ENCODE measurements at places on chromosomes 13 and 19.
A peak's percentile ranks its signal among the peaks of the same experiment; 100 is the strongest.

DNA sequence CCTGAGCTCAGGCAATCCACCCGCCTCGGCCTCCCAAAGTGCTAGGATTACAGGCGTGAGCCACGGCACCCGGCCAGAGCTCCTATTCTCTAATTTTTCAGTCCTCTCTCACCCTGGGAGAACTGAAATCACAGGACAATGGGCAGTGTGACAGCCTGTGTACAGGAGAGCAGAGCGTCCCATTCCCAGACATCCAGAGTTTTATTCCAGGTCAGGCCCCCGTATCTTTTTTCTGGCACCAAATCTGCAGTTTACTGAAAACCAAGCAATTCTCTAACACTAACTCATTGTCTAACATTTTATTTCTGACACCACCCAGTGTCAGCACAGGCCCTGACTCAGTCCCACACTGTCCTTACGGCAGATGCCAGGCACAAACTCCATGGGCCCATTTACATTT, 6.7 kb downstream of the ZNF708 start:
- no peak for DNase-seq

DNA sequence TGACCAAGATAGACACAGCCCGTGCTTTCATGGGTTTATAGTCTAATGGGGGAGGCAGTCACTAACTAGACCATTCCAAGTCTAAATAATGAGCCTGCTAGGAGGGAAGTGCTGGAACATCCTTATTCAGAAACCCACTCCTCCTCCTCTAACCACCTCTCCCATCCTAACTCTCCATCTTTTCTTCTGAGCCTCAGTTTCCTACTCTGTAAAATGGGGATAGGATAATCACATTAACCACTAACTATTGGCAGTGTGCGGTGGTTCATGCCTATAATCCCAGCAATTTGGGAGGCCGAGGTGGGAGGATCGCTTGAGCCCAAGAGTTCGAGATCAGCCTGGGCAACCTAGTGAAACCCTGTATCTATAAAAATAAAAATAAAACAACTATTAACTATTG, 68.7 kb downstream of the MAP4K1 start:
- no peak for DNase-seq

DNA sequence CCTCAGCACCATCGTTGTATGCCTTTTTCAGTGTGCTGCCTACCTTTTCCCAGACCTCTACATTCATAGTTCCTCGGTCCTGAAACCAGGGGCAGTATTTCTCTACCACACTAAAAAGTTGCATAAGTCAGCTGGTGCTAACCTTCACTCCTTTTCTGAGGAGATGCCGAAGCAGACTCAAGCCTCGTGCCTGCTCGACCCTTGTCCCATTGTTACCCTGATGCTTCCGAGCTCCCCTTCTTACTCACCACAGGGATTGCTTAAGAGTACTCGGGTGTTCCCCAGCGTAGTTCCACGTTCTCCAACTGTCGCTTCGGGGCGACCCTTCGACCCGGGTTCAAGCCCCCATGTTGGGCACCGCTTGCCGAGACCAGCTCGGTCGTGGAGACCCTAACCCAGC, 19.0 kb upstream of the IL17D start:
- DNase-seq = no peak

DNA sequence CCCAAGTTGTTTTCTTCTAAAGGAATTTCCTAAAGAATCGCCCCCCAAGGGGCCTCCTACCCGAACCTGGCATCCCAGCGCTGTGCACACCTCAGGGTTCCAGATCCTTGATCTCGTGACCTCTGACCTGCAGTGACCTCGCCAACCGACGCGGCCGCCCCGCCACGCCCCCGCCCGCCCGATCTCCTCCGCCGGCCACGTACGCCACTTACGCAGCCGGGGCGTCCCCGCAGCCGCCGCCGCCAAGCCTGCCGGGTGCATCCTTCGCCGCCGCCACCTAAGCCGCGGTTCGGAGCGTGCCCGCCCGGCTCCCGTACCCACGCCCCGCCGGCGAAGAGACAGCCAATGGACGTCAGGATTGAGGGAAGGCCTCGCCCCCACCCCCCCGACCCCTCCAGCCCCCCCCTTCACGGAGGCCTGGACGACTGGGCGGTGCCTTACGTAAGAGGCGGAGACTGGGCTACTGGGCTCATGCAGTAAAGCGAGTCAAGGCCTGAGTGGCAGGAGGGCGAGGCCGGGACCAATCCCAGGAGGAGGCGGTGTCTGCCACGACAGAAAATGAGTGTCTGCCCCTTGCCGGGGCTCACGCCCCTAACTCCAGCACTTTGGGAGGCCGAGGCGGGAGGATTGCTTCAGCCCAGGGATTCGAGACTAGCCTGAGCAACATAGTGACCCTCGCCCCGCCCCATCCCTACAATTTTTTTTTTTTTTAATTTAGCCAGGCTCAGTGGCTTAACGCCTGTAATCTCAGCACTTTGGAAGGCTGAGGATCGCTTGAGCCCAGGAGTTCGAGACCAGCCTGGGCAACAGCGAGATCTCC, at the start of gene YIF1B:
YIF1B (minus strand) TSS at position 291 of the 820 bp plus-strand sequence; CDS start at position 261, 30 bp downstream.
- peak; percentile 95 for DNase-seq

- DNase-seq = no peak
Observed at GRCh38 chr13:103062079-103062478, 4.1 kb downstream of the SLC10A2 start.

DNA sequence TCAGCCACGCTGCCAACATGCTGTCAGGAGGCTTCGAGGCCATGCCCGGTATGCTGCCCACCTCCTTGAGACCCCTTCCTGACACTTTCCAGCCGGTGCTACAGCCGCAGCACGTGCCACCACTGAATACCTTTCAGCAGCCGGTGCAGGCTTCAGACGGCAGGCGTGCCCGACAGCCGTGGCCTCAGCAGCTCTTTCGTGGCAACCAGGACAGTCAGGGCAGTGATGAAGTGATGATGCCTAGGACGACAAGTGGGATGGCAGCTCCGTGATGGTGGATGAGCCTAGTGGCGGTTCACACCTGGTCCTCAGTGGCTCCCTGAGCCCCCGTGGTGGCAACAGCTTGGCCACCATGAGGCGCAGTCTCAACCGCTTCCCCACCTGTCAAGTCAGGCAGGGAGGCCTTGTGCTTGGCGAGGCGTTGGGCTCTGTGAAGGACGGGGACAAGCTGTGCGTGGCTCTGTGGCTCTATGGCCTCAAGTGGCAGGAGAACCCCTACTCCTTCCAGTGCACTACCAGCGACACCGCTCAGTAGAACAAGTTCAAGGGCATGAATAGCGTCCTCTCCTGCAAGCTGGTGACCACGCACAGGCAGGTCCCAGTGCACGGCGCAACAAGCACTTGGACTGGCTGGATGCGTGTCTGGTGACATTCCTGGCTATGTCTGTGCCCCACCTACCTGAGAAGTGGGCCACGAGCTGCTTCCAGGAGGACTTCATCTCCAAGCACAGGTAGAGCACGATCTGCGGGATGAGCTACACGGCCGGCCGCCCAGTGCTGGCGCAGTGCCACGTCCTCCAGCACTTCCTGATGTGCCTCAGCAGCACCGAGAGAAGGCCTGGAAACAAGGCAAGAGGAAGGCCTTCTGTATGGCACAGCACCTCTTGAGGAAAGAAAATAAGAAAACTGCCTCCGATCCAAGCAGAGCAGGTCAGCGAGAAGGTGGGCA, 18.2 kb upstream of the ZNF14 start:
- no peak for DNase-seq

DNA sequence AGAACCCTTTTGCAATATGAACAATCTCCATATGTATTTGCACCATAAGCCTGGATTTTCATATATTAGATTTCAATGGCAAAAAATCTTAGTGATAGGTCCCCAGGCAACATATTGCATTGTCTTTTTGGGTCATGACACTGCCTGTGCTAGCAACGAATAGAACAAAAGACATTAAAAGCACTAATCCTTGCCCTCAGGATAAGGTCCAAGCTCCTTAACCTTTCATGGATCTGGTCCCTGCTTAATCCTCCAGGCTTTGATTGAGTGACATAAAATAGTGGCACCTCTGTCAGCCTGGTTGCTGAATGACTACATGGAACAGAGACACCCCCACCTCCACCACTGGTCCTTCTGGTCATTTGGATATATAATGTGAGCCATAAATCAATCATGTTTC, 134.4 kb downstream of the RBM26 start:
- no peak for DNase-seq

- no peak for DNase-seq
Observed at GRCh38 chr13:48400850-48401291, 12.0 kb downstream of the LPAR6 start.

DNA sequence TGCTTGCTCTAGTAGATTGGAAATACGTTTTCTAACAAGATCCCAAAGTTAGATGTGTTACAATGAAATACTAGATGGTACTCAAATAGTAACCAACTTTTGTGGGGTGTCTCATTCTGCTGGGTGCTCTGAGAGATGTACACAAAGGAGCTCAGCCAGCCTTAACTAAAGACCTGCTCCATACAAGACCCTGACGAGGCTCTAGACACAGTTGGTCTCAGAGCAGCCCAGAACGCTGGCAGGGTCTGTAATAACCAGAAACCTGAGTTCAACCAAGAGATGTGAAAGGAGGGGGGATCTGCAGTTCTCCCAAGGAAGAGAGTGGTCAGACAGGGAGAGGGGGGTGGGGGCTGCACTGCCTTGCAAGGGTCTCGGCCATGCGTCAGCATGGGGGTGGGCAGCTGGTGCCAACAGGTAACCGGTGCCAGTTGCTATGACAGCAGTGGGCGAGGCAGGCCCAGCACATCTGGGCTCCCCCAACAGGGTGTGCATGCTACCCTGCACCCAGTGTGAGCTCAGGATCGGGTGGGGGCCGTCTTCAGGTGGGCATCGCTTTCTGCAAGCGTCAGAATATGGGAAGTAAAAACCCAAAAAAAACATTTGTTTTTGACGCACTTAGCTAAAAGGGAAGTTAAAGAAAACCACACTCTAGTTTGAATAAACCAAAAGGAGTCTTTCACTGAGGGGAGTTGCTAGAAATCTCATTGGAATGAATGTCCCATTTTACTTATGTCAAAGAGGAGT, 68.0 kb upstream of the GPR183 start:
- DNase-seq = no peak

DNA sequence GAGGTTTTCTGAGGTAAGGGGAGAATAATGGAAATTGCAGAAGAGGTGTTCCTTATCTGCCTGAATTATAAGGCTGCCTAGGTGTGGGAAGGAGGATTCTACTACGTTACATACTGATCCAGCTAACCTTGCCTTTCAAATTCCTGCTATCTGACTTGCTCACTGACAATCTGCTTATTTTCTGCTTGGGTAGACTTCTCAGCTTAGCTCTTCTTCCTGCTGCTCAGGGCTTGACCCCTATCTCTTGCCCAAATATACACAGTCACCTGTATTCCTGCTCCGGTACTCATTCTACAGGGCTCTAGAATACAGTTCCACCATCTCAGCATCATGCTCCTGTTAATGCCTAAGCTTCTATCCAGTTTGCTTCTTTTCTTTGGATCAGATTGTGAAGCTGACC, 1607.6 kb downstream of the OLFM4 start:
- no peak for DNase-seq

- DNase-seq = no peak
Observed at GRCh38 chr13:114103801-114104654, 28.4 kb downstream of the RASA3 start.

DNA sequence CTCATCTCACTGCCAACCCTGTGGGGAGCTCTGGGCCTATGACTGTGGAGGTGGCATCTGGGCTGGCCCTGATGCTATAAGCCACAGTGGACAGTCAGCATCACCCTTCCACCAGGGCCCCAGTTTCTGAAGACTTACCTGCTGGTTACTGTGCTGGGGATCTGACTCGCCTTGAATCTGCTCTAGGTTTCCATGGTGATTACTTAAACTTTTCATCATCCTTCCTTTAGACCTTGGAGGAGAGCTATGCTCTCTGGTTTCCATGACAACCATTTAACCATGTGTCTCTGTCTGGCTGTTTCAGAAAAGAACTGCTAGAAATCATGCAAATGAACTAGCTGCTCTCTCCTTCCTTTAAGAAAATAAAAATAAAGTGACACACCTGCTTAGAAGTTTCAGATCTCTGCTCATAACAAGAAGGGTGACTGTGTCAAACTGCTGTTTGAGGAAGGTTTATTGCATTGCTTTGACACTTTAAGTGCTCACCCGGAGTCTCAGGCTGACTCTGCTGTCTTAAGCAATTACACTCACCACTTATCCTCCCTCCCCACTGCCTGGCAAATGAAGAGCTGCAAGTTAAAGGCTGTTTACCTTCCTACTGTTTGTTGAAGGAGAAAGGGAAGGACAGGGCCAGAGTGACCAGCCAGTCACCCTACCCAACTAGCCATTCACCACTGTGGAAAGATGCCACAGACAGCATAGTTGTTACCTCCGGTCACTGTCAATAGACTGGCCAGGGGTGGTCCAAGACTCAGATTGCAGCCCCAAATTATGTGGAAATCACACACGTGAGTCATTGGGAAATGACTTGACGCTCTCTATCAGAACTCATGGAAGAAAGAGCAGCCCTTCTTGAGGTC, 87.6 kb downstream of the HSPH1 start:
- DNase-seq = peak; percentile 36

DNA sequence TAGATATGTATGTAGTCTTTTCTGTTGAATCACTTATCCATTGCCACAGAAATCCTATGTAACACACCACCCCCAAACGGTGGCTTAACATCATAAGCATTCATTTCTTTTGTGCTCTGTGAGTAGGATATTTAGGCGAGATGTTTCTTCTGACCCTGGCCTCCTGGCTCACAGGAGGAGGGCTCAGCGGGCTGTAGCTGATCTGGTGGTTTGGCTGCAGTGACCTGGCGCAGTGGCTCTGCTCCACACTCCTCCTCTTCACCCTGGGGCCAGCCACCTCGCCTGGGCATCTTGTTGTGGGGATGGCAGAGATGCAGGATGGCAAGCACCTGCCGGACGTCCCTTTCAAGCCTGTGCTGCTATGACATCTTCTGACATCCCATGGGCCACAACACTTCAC, 147.1 kb upstream of the IRS2 start:
- DNase-seq = no peak

GRCh38 chr19:19053508-19054314, 10.1 kb upstream of the SLC25A42 start:
- DNase-seq = peak; percentile 53

DNA sequence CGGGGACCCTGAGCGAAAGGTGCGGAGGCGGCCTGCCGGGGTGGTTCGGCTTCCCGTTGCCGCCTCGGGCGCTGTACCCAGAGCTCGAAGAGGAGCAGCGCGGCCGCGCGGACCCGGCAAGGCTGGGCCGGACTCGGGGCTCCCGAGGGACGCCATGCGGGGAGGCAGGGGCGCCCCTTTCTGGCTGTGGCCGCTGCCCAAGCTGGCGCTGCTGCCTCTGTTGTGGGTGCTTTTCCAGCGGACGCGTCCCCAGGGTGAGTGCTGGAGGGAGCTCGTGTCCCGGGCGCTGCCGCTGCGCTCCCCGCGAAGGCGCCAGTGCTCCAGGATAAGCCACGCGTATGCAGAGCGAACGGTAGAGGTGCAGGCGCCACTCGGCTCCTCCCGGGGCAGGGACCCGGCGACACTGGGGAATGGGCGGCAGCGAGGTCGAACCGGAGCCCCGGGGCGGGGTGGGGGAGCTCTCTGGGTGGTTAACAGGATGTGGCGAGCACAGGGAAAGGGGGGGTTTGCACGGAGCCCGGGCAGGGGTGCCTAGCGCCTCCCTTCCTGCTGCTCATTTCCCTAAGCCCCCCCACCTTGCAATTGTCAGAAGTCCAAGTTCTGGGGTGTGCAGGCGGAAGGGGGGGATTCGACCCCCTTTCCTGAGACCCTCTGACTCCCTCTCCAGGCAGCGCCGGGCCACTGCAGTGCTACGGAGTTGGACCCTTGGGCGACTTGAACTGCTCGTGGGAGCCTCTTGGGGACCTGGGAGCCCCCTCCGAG, at the start of gene IL27RA:
IL27RA (plus strand) TSS at position 44 of the 762 bp plus-strand sequence; CDS start at position 155, 111 bp downstream.
- DNase-seq = peak; percentile 76
